ENCODE measurements at places on chromosomes 5 and 9.
A peak's percentile ranks its signal among the peaks of the same experiment; 100 is the strongest.

DNA sequence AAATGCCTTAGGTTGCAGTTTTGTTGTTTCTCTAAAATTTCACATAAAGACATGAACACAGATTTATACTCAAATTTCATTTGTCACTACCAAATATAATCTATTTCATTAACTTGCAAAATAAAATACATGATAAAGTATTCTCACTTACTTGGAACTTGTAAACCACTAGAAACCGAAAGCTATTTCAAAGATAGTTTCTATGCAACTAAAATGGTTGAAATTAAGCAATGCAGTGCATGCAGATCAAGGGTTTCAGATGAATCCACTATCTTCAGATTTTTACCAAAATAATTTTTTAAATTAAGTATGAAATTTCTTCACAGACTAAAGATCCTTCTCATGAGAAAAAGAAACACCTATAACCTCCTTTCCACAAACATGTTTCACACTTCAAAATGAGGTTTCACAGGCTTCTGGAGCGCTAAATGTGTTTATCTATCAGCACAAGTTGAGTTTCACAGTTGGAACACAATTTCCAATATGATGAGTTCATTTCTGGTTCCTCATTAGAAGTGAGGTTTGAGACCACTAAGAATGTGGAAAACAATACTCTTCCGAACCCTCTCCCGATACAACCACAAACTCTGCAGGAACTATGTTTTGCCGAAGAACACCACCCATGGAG, 63.9 kb downstream of the EPB41L4A start:
- no peak for DNase-seq

DNA sequence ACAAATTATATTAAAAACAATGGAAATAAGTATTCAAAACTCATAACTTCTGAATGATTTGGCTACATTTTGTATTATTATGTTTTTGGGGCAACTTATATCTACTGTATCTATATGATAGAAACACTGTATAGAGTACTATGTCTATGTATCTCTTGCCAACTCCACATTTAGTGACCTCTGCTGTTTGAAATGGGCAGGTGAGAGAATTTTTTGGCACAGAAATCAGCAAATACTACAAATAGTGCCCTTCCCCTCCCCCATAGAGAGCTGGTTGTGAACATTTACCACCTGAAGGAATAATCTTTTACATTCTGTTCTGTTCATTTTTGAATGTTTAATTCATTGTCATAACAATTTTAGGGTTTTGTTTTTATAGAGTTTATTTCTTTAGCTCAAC, 545.3 kb downstream of the PDE4D start:
- no peak for DNase-seq

DNA sequence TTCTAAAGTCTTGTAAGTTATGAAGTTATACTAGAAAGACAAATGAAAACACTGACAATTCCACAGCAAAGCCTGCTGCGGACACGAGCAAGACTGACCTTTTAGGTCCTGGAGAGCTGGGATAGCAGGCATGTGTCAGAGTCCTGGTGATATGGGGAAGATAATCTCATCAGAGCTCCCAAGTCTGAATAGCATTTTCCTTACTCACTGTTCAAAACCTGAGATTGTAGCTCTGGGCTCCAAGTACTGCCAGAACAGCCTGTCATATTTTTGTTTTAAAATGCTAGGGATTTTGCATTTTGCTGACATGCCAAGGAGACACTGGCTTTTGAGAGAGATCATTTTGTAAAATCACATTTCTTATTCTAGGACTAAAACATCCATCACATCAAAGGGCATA, 90.1 kb downstream of the DRD1 start:
- no peak for DNase-seq

GRCh38 chr5:34500236-34500847, 155.8 kb upstream of the RAI14 start:
- peak; percentile 27 for DNase-seq

GRCh38 chr5:95988877-95989276, 27.2 kb upstream of the ELL2 start:
- no peak for DNase-seq

DNA sequence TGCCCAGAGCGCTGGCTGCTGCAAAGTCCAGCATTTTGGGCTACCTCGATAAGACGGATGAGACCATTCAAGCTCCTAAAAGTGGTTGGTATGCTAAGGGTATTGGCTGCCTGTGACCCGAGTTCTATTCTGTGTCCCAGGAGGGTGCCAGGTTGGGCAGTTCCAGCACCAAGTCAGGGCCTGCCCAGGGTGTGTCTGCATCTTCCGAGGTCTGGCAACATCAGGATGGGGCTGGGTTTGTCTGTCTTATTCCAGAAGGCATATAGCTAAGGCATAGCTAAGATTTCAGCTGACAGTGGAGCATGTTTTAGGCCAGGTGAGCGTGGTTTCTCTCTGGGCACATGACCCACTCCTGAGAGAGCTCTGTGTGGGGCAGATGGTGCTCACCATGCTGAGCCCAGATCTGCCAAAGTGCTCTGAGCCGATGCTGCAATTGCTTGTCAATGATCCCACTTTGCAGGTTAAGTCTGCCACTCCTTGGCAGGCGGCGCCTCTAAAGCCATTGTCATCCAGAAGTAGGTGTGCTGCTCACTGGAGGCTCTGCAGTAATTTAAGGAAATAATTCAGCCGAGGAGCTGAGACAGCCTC, 7.8 kb downstream of the SLC9A3 start:
- DNase-seq = no peak

- no peak for DNase-seq
These were observed 19.8 kb downstream of the TRIP13 start for GRCh38 chr5:912280-913091.

DNA sequence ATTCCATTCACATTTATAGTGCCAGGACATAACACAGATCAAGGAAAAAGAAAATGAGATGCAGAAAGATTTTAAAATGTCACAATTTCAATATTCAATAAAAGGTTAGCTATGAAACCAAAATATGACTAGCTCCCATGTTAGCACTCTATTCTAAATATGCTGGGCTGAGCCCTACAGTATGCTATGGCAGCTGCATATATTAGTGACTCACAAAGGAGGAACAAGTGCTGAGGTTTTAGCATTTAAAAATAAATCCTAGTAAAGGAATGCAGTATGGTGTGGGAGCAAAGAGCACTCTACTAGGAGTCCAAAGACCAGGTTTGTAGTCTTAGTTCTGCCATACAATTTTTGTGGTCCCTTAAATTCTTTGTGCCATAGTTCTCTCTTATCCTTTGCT, 118.4 kb downstream of the OXCT1 start:
- no peak for DNase-seq

DNA sequence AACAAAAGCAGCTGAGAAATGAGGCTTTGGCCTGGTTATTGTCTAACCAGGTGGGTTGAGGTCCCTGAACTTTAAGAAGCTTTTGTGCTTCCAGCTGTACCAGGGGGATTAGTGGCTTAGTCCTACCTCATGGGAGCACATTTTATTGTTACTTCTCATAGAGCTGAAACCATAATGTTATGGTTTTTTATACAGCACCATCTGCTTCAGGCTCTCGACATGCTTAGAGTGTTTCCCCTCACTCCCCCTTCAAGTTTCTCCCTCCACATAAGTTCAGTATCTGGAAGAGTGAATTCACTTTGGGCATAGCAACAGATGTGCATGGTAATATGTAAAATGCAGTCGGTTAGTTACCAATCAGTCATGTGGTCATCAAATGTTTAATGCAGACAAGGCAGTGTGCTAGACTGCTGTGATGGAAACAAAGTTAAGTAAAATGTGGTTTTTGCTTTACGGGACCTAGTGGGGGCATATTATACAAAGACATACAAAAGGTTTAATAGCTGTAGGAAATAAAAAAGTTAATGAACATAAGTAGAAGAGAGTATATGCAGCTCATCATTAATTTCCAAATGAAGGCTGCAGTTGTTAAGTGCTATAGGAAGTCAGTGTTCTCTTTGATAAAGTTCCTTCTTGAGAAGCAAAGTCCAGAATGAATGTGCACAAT, 95.9 kb upstream of the SPRY4 start:
- no peak for DNase-seq

GRCh38 chr5:158621391-158621790, 478.3 kb downstream of the EBF1 start:
- DNase-seq = no peak

GRCh38 chr9:34546834-34547827, 24.3 kb upstream of the ENHO start:
- peak; percentile 76 for DNase-seq

DNA sequence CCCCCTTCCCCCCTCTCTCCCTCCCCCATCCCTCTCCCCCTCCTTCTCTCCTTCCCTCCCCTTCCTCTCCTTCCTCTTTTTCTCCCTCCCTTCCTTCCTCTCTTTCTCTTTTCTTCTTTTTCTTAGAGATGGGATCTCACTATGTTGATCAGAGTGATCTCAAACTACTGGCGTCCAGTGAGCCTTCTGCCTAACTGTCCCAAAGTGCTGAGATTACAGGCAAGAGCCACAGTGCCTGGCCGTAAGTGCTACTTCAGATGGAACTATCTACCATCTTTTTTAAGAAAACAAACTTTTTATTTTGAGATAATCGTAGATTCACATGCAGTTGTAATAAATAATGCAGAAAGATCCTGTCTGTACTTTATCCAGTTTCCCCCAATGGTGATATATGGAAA, 6.3 kb downstream of the RCL1 start:
- DNase-seq = no peak

DNA sequence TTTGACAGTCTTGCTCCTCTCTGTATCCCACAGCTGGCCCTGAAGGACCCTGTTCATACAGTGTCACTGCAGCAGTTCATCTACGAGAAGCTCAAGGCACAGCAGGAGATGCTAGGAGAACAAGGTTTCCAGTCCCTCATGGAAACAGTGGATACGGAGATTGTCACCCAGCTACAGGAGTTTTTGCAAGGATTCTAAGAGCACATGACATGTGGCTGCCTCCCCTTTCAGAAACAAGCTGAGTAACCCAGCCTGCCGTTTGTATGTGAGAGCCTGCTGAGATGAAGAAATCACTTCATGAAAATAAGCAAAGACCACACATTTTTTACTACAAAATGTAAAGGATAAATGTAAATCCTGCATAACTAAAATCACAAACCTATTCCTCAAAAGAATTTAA, 48.5 kb downstream of the LRRC70 start:
- DNase-seq = no peak

- DNase-seq = no peak
These were observed 17.3 kb upstream of the TNIP1 start for GRCh38 chr5:151097820-151098767.

DNA sequence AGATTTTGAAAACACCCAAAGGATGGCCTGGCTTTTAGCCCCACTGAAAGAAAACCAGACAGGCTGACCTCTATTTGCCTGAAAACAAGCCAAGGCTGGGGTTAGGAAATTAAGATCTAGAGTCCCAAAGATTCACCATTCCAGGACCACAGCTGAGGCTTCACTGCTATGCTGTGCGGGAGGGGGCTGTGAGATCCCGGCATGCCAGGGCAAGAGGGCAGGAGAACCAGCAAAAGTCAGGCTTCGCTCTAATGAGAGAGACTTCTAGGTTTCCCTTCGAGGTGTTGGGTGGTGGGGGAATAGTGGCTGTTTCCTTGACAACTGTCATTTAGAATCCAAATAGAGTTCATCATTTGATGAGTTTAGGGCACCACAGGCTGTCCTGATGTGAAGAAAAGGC, 152.9 kb upstream of the NFIB start:
- DNase-seq = no peak

- DNase-seq = peak; percentile 19
These were observed 34.4 kb downstream of the RASA1 start for GRCh38 chr5:87302061-87302460.

DNA sequence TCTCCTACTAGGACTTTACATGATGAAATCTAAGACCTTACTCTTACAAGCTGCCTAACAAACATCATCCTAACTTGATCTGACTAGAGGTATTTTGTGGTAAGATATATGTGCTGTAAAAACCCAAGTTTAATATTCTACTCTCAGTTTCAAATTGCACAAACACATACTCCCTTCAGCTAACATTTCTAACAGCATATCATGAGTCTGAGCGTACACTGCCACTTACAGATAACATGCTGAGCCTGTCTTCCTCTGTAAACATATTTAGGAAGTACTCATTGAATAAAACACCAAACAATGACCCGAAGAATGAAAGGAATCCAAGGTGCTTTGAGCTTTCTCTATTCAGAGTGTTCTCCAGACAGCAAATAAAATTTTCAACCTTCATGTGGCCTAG, 7.9 kb upstream of the ESM1 start:
- no peak for DNase-seq

- no peak for DNase-seq
These were observed 4.5 kb downstream of the HEMGN start for GRCh38 chr9:97933297-97933998.

All from GM03348 (cell line).